ENCODE measurements at places on chromosomes 7 and 10.

DNA sequence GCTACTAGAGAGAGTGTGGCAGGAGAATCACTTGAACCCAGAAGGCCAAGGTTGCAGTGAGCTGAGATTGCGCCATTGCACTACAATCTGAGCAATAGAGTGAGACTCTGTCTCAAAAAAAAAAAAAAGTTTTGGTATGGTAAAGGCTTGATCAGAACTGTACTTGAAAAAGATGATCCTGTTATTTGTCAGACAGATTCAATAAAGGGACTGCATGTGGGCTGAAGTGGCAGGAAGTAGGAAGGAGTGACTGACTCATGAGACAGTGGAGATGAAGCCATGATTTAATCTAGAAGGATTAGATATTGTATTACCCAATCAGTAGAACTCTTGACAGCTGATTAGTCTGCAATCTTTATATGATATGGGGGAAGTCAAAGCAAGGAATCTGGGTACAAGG is 2.7 kb upstream of the TMEM254 start:
- no peak for DNase-seq

- no peak for DNase-seq
Measured at GRCh38 chr7:127948930-127949329, 82.3 kb downstream of the LRRC4 start.

- DNase-seq = no peak
Measured at GRCh38 chr10:88456730-88457129, 126.4 kb downstream of the RNLS start.

DNA sequence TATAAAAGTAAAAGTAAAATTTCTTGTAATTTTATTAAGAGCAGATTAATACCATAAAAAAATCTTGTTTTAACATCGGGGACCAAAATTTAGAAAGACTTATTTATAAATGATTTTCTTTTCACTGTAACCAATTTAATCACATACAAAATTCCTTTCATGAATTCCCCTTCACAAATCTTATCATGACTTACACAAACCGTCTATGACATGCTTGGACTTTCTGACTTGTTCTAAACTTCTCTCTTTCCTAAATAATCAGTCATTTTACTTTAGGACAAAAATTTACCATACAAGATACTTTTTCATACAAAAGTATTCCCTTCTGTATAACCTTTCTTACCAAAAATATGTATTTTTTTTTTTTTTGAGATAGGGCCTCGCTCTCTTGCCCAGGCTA is 9.3 kb downstream of the CROT start:
- DNase-seq = no peak

GRCh38 chr7:141593134-141593533 is 41.9 kb downstream of the AGK start:
- no peak for DNase-seq

DNA sequence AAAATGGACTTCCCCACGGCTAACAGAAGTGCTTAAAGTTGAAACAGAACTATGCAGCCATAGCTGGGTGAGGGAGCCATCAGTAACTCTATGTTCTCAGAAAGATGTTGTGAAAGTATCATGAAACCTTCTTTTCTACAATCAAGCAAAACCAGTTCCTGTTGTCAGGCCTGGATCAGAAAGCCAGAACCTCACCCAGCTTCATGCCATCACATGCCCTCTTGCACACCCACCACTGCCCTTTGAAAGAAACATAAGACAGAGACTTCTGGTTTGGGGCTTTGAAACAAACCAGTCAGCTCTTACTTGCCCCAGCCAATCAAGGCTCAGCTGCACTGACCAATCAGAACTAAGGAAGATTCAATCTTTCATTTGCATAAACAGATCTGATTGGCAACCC is 230.8 kb upstream of the FERD3L start:
- no peak for DNase-seq

DNA sequence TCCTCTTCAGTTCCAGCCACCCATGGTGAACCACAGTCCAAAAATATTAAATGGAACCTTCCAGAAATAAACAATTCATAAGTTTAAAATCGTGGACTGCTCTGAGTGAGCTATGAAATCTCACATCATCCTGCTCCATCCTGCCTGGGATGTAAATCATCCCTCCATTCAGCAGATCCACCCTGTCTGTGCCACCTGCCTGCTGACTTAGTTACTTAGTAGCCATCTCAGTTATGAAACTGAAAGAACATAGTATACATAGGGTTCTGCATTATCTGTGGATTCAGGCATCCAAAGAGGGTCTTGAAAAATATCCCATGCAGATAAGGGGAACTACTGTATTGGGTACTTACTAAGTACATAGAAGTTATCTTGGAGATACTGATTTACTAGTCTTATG is 89.0 kb downstream of the ST8SIA6 start:
- DNase-seq = no peak

DNA sequence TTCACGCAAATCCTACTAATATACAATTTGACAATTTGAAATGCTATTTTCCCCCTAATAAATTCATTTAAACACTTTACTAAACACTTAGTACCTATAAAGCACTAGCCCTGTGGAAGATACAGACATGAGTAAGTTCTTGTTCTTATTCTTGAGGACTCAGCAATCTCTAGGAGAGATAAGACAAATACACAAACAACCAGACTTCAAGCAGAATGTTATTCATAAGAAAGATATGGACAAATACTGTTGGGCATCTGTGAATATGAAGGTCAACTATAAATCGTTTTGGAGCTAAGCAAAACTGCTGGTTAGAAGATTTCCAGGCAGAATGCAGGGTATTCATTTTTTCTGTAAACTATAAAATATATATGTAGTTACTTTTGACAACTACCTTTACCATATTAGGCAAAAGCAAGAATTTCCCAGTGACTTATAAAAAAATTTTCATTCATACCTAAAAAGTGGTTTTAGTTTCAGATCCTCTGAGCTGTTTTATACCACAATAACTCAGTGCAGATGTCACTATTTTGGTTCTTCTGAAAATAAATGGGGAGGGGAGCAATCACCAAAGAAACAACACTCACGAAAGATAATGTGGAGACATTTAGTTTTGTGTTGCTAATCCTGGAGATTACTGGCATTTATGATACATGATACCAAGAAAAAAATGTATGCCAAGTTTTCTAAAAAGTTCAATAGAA is 3.8 kb downstream of the VPS41 start:
- no peak for DNase-seq

GRCh38 chr7:139876622-139877283 is 47.7 kb downstream of the TBXAS1 start:
- no peak for DNase-seq

DNA sequence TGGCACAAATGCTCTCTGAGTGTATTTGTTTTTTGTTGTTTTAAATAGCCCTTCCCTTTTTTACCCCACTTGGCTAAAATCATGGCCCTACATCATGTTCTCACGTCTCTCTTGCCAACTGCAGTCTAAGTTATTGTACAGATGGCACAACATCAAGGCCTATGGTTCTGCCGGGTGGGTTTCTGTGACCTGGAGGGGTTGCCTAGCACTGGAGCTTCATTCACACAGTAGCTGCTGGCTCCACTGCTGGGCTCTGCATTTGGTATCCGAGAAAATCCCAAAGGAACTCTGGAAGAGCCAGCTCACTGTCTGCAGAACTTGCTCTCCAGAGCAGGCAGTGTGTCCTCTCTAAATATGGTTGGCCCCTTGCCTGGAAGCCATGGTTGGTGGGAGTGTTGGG is 120.6 kb downstream of the LRRC4 start:
- DNase-seq = no peak

DNA sequence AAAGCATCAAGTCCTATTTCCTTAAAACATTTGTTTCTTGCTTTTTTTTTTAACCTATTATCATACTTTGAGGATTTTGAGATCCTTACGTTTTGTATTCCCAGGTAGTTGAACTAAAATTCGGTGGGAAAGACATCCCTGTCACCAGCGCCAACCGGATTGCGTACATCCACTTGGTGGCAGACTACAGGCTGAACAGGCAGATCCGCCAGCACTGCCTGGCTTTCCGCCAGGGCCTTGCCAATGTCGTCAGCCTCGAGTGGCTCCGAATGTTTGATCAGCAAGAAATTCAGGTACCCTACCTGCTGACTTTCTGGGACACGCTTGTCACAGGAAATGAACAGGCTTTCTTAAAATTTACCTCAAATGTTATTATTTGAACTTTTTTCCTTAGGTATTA is 83.0 kb upstream of the DNAJB6 start:
- no peak for DNase-seq

DNA sequence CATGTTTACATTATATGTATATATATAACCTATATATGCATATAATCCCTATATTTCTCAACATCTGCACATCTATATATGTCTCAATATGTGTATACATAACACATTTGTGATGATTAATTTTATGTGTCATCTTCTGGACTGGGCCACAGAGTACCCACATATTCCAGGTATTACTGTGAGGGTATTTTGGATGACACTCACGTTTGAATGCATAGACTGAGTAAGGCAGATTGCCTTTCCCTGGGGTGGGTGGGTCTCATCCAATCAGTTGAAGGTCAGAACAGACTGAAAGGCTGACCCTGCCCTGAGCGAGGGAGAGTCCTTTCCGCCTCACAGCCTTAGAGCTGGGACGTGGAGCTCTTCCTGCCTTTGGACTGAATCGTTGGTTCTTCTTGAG is 295.2 kb upstream of the PFKP start:
- DNase-seq = no peak

- no peak for DNase-seq
Measured at GRCh38 chr10:60737242-60737641, 41.0 kb upstream of the CDK1 start.

- no peak for DNase-seq
Measured at GRCh38 chr10:79106256-79107050, 37.7 kb downstream of the ZMIZ1 start.

DNA sequence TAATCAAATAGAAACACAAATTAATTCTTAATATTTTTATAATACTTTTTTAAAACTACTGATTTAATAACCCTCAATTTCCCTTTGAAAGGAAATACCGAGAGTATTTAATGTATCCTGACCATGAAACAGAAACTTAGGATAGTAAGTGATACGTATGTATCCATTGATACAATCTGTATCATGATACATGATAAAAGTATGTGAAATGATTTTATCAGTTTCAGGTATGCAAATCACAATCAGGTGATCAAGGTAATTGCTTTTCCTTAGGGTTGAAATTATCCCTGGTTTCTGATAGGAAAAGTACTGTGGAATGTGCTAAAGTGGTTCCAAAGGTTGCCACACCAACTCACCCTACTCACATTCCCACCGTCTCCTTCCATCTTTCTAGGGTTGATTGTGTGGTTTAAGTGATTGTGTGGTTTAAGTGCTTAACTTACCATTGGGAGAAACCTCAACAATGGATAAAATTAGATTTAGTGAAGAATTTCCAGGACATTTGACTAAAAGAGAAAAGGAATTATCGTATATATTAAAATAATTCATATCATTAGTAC is 138.3 kb downstream of the LRRN3 start:
- no peak for DNase-seq

DNA sequence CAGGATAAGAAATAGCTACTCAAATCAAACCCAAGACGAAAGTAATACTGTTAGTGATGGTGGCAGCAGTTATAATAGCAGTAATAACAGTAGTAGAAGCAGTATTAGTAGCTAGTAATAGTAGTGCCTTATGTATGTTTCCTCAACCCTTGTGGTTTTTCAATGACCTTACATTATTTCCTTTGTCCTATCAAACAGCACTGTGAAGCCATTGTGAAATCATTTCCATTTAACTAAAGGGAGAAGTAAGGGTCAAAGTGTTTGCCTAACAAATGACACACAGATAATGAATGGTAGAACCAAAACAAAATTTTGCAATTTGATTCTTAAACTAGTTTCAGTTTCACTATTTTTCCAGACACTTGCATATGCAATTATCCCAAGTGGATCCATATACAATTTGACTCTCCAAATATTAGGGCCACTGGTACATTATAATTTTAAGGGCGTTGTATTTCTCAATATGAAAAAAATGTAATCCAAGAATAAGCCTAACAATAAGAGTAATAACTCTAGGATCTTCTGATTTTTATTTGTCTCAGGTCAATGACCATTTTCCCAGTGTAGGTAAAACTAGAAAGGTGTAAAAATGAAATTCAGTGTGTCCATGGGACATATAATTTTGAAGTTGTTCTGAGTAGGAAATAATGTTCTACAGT is 33.7 kb upstream of the TMEM26 start:
- DNase-seq = no peak

GRCh38 chr7:24798261-24798660 is 41.0 kb upstream of the GSDME start:
- DNase-seq = no peak

DNA sequence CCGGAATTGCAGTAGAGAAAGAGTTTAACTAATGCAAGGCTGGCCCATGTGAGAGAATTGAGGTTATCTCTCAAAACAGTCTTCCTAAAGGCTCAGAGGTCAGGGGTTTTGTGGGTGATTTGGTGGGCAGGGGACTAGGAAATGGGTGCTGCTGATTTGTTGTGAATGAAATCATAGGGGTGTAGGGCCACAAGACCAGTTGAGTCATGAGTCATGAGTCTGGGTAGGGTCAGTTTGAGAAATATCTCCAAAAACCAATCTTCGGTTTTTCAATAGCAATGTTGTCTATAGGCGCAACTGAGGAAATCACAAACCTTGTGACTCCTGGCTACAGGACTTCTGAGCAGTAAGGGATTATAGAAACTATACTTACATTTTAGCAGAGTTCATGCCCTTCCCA is 460.0 kb upstream of the NRP1 start:
- no peak for DNase-seq

GRCh38 chr10:43710772-43711471 is 62.2 kb upstream of the ZNF32 start:
- no peak for DNase-seq

- DNase-seq = no peak
Measured at GRCh38 chr10:80421050-80421706, 12.8 kb downstream of the PRXL2A start.

DNA sequence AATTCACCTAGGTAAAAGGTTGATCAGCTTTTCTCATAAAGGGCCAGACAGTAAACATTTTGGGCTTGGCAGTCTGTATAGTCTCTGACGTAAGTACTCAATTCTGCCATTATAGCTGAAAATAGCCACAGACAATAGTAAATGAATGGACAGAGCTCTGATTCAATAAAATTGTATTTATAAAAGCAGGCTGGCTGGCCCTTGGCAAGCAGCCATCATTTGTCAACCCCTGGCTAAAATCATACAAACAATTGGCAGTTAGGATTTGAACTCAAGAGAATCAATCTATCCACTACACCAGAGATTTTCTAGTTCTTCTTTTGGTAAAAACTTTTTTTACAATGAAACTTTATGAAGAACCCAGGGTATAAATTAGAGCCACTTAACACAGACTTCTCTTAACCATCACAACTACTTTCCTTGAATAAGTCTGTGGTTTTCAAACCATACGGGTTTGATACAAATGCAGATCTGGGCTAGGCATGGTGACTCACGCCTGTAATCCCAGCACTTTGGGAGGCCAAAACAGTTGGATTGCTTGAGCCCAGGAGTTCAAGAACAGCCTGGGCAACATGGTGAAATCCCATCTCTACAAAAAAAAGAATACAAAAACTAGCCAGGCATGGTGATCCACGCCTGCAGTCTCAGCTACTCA is 124.5 kb downstream of the SLC16A9 start:
- no peak for DNase-seq

DNA sequence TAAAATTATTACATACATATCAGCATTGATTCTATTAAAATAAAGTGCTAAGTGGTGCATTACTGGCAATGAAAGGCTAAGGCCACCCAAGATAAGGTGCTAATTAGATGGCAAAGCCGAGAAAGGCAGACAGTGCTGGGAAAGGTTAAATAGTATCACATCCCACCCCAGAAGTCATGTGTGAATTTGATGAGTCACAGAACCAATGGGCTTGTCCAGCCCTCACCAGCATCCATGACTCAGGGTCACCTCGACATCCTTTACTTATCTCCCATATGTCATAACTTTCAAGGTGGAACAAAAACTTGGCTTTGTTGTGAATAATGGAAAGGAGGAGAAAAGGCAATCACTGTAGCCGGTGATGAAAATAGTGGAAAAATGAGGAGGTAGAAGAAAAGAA is 459.1 kb downstream of the PLXNA4 start:
- DNase-seq = no peak
